Hematopoietic multipotent progenitor cell treated with erythropoietin and hydrocortisone succinate and interleukin-3 and kit ligand, for 17 days (in vitro differentiated cells): ENCODE measurements at places on chromosomes 11 and 22.

GRCh38 chr11:114319716-114320328, 23.6 kb downstream of the NNMT start:
- no peak for DNase-seq

DNA sequence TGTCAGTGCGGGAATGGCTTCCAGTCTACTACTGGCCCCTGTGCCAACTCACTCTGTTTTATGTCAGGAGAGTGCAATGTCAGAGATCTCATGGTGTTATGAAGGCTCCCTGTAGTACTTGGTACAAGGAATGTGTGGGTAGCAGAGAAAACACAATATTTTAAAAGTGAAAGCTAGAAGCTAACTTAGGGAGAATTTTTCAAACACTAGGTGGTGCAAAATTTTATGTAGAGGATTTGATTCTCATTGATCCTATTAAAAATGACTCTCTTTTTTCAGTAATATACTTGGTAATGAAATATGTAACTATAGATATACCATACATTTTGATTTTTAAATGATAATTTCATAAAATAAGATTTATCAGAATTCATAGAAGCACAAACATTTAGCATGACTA, 134.7 kb downstream of the JRKL start:
- DNase-seq, result no peak

DNA sequence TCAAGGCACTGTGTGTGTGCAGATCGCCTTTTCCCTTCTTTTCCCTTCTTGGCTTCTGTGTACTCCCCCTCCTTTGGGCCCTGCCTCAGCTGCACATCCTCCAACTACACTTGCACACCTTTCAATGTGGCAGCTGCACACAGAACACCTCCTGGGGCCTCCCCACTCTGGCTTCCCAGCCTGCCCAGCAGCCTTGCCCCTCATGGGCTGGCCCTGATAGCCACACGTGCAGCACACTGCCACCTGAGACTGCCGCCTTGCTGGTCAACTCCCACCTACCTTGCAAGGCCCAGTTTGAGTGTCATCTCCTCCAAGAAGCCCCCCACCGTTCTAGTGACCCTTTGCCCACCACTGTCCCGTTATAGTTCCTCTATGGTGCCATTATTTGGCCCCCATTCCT, 77.3 kb upstream of the ARFGAP3 start:
- no peak for DNase-seq

DNA sequence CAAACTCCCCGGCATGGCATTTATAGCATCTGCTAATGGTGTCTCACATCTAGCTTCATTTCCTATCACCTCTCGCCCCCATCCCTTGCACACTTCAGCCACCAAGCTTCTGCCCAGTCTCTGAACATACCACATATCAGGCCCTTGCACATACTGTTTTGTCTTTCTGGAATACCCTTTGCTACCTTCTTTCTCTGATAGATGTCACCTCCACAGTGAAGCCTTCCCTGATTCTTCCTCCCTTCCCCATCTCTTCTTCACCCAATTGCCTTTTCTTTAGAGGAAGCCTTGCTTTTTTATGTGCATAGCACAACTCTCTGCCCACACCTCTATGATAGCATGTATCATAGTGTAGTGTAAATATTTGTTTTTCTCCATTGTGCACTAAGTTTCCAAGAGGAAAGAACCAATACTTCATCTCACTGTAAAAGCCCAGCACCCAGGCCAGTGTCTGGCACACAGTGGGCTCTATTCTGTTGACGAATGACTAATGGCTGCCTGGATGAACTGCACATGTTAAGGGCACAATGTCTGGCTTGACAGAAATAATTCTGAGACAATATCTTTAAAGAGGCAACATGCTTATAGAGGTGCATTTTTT, 27.8 kb downstream of the P4HA3 start:
- DNase-seq, result no peak

DNA sequence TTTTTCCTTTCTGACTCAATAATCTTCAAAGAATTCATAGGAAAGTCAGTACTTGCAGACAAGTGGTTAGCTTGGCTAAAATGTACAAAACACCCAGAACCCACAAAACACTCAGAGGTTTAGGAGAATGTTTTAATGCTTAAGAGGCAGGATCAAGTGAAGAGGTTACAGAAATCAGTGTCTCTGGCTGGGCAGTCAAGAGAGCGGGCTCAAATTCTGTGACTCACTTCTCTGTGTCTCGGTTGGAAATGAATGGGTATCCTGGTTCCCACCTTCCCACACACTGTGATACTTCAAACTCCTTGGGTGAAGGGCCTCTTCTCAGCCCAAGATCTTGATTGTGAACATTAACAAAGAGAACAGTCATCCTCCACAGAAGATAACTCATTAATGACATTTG, 3.8 kb downstream of the MPEG1 start:
- DNase-seq, result no peak

GRCh38 chr11:2612884-2613571, 86.8 kb downstream of the KCNQ1OT1 start:
- no peak for DNase-seq

GRCh38 chr11:72764503-72764902, 12.3 kb upstream of the ARAP1 start:
- no peak for DNase-seq

- no peak for DNase-seq
Observed at GRCh38 chr11:117459979-117460300, 132.3 kb downstream of the CEP164 start.

- DNase-seq, result no peak
Observed at GRCh38 chr11:86570451-86570850, 102.0 kb downstream of the ME3 start.

- DNase-seq, result peak; percentile 93
Observed at GRCh38 chr11:64885367-64886286, 7.2 kb upstream of the EHD1 start.

DNA sequence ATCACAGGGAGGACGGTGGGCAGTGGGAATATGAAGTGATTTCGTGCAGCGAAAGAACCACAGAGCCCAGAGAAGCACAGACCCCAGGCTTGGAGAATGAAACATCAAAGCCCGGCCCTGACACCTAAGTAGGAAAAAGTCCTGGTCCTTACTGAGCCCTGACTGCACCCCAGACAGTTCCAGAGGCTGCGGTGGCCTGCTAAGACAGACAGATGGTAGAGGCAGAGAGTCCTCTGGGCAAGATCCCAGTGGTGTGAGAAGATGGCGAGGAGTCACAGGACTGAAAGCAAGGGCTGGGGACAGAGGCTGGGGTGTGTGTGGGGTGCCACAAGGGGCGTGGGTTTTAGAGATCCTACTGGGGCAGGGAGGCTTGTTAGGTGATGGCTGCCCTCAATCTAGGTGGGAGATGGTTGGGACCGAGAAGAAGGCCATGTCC, 3.7 kb downstream of the CBX6 start:
- DNase-seq, result no peak

GRCh38 chr11:19767627-19768151, 55.1 kb downstream of the NAV2 start:
- no peak for DNase-seq

GRCh38 chr11:123174196-123175183, 20.6 kb downstream of the CLMP start:
- no peak for DNase-seq

DNA sequence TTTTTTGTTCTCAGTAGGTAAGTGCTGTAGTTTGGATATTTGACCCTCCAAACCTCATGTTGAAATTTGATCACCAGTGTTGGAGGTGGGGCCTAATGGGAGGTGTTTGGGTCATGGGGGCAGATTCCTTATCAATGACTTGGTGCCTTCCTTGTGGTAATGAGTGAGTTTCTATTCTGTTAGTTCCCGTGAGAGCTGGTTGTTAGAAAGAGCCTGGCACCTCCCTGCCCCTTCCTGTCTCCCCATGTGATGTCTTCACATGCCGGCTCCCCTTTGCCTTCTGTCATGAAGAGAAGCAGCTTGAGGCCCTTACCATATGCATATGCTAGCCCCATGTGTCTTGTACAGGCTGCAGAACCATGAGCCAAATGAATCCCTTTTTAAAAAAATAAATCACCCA, 138.3 kb downstream of the TMEM135 start:
- no peak for DNase-seq

DNA sequence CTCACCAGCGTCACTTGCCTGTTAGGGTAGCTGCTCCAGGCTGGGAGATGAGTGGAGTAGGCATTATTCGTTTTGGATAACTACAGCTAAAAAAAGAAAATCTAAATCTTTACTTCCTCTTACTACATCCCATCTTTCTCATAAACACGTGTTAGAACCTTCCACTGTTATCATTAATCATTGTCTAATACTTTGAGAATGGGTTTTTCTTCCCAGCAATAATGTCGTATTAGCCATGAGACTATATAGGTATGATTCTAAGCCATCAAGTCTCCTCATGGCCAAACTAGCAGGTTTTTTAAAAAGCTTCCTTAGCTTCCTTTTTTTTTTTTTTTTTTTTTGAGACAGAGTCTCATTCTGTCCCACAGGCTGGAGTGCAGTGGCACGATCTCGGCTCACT, 3.9 kb upstream of the TEF start:
- no peak for DNase-seq

DNA sequence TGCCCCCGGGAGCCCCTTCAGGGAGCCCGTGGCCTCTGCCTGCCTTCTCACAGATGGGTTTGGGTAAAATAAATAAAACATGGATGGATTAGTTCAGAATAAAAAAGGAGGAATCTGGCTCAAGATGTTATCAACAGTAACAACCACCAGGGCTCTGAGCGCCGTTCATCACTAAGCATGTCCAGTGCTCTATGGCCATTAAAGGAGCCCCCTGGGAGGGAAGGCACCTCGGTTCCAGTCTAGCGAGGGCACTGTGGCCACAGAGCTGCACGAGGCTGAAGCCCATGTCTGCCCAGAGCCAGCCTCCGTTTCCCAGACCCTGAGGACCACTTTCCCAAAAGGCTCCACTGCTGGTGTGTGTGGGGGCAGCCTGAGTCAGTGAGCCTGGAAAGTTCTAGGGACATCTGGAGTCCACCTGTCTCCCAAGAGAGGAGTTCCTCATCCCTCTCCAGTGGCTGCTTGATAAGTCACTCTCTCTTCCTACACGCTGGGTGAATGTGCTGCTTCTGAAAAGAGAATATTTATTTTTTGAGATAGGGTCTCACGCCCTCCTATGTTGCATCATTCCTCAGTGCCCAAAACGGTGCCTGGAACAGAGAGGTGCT, 614.6 kb downstream of the TBC1D22A start:
- no peak for DNase-seq

- DNase-seq, result no peak
Observed at GRCh38 chr11:124884869-124885479, 12.7 kb downstream of the ROBO4 start.

DNA sequence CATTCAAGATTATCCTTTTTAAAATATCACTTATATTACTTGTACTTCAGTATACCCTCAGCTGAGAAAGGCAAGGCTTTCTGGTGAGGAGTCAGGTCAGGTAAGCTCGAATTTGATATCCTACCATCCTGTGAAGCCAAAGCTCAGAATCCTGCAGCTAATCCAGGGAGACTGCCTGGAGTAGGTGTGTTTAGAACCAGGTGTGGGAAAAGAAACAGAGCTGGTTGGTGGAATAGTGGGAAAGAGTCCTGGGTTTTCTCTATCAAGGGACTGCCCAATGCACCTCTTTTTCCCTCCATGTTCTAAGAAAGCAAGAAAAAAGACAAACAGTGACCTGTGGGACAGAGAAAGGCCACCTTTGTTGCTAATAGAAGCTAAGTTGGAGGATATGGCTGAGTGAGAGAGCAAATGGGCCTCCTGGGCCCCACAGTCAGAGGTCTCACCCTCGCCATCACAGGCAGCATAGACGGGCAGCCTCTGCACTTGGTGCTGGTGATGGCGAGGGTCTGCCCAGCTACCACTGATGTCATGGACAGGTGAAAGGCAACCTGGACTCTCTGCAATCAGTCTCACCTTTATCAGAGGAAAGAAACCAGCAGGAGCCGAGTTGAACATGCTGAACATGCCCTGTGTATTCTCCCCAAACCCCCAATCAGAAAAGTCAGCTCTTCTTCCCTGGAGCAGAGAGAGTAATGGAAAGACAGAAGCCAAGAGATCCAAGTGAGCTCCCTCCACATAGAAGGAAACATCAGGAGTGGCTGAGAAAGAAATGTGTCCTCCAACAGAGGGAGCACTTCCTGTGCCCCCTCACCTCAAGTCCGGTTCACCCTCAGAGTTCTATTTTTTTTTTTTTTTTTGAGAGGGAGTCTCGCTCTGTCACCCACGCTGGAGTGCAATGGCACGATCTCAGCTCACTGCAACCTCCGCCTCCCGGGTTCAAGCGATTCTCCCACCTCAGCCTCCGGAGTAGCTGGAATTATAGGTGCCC, 491.3 kb downstream of the BUD13 start:
- no peak for DNase-seq

GRCh38 chr11:35066783-35067423, 72.1 kb upstream of the CD44 start:
- DNase-seq, result no peak

DNA sequence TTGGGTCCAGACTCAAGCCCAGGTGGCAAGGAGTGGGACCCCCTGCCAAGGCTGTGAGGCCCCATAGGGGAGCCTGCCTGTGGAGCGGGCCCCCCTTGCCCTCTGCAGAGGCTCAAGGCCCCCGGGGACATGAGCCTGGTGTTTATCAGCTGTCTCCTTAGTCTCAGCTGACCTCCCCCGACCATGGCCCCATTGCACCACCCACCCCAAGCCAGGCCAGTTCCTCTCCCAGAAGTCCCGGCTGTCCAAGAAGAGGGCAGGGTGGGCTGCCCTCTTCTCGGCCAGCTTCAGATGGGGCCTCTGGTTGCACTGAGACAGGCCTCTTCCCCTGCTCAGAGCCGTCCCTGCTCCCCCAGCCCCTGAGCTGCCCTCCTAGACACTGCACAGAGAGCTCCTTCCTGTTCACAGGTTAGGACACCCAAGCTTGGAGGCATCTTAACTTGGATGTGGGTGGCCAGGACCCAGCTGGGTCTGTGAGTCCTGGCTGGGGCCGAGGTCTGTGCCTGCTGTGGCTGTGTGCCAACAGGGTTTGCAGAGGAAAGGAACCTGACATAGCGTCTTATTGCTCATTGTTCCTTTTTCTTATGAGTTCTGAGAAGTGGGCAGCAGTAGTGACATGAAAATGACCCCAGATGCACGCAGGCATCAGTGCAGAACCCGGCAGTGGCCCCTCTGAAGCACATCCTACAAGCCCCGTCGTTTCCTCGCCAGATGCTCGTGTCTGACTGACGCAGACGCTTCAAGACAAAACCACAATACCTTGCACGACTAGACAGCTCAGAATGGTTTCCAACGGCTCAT, 5.4 kb downstream of the TRABD start:
- DNase-seq, result no peak

- no peak for DNase-seq
Observed at GRCh38 chr11:23620617-23621016, 760.3 kb upstream of the CCDC179 start.

- no peak for DNase-seq
Observed at GRCh38 chr11:7579361-7579791, 65.6 kb downstream of the PPFIBP2 start.

DNA sequence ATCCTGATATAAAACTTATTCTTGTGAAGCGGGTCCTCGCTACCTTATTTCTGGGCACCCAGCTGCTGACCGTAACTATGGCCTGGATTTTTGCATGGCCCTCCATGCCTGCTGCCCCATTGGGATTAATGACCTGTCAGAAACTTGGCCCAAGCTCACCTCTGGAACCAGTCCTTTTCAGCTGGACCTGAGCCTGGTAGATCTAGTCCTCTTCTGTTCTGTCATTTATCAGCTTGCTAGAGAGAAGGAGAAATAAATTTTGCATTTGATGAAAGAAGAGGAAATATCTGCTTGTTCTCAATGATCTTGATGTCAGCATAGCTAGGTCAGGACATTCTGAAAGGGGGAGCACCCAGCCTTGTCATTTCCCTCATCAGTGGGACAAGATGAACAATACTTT, 387.8 kb upstream of the LARGE1 start:
- DNase-seq, result no peak

GRCh38 chr11:12199231-12199948, 89.0 kb downstream of the MICAL2 start:
- DNase-seq, result no peak
